Stimulated activated CD8-positive, alpha-beta memory T cell treated with anti-CD3 and anti-CD28 coated beads, Interleukin-4, amount 100 ng/mL, for 1 hour (primary cell): ENCODE measurements at places on chromosomes 3 and 15.

GRCh38 chr15:40796512-40796911 lies 10.4 kb upstream of the ZFYVE19 start:
- DNase-seq = no peak

- DNase-seq = no peak
These were observed 40.8 kb downstream of the HMG20A start for GRCh38 chr15:77461486-77461885.

DNA sequence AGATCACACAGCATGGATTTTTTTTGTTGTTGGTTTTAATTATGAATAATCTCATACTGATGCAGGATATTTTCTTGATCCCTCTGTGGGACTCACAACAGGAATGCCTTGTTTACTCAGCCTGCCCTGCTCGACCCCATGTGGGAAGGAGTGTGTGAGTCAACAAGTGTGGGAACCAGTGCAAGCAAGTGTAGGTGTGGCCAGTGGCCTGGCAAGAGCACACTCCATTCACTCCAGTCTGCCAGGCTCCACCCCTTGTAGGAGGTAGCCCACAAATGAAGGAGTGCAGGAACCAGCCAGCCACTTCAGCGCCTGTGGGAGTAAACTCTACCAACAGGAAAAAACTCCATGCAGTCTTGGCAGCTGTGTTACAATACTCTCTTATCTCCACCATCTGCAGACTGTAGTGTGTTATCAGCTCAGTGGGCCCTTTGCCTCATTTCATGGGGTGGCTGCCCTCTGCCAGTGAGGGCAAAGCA lies 393.6 kb downstream of the OTOL1 start:
- no peak for DNase-seq

DNA sequence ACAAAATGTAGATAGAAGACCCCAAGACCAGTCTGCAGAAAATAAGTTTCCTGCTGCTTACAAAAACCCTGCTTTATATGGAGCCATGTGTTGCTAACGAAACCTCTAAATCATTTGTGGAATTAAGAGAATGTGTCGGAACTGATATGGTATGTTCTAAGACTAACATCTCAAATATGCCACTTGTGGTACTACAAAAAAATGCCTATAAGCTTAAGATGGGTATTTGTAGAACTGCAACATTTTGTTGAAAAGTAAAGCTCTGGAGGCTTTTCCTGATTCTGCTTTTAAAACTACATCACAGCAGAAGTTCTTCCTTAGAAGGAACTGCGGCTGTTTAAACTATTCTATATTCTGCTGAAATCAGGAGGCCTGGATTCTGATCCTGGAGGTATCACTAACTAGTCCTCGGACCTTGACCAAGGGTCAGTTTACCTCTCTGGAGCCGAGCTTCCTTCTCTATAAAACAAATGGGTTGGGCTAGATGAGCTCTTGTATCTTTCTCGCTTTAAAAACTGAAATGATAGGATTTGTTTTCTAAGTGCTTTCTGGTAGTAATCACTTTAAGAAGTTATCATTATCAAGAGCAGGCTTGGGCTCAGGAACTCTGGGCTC lies 74.9 kb downstream of the RAD18 start:
- no peak for DNase-seq

- DNase-seq = no peak
These were observed 137.9 kb upstream of the COL8A1 start for GRCh38 chr3:99500485-99500884.

- DNase-seq = no peak
These were observed 19.7 kb downstream of the PLD1 start for GRCh38 chr3:171790574-171790897.

GRCh38 chr15:99719096-99719541 lies 14.1 kb downstream of the LYSMD4 start:
- no peak for DNase-seq

DNA sequence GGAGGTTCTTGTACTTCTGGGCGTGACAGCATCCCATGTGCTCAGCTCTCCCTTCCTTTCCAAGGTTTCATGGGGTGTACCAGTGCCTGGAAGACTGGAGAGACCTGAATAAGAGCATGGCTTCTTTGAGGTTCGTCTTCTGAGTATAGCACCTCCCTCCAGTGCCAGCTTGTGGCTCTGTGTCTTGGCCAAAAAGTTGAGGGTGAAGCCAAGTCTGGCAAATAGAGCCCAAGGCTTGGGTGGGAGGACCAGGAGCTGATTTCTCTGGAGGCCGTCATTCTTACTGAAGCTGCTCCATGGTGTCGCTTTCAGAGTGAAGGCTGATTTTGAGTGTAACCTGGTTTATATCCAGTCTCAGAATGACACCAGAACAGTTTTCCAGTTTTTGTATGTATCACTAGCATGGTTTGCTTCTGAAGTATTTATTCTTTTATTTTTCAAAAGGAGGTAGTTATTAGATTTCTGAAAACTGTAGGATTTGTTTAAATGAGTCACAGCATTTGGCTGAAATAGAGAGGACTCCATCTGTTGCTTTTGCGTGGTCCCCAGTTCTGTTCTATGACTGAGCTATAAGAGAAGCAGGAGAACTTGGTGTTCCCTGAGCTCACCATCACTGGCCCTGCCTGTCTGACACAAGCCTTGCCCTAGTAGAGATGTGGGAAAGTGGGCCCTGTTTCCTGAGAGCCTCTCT lies 47.2 kb downstream of the BSN start:
- no peak for DNase-seq

GRCh38 chr15:56996093-56996492 lies 77.6 kb downstream of the TCF12 start:
- DNase-seq = no peak

GRCh38 chr3:194536871-194537637 lies 50.3 kb upstream of the ATP13A3 start:
- no peak for DNase-seq

DNA sequence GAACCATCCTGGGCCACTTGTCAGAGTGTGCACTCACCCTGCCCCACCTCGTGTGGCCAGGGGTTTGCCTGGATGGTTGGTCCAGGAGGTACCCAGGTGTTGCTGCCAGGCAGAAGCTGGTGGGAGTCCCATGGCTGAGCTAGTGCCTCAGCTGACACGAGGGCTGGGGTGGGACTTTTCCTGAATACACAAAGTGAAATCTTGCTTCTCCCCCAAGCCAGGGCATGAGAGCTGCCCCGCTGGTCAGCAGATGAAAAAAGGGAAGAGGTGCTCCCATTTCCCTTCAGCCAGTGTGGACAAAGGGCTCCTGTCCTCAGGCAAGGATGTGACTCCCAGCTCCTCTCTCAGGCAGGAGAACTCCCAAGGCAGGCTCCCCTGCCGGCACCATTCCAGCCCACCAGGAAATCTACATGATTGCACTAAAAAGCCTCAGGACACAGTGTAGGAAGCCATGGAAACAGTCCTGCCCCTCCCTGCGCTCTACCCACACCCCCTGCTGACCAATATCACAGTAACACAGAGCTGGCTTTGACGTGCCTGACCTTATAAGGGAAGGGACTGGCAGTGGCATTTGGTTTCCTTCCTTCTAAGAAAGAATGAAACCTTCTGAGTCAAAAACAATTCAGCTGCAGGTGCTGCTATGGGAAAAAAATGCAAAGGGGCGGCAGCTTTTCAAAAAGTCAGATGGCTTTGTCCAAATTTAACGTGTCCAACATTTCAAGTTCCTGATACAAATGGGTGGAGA lies 33.9 kb downstream of the MYO5C start:
- DNase-seq = no peak

- DNase-seq = no peak
These were observed 71.0 kb downstream of the TRIM42 start for GRCh38 chr3:140748903-140749302.

DNA sequence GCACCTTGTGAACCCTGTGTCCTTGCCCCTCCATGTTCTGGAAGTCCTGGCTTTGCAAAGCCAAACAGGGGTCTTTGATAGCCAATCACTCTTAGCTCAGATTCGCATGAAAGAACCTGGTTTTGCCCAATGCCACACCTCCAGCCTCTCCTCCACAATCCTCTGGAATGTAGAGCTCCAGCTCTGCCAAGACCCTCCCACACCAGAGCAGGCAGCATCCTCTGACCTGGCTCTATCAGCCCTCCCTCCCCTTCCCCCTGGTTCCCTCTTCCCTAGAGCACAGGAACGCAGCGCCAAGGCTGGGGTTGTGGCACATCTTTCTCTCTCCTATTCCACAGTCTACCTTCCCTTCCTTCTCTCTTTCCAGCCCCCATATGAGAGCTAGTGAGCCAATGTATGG lies 133.3 kb downstream of the RPLP1 start:
- DNase-seq = no peak

DNA sequence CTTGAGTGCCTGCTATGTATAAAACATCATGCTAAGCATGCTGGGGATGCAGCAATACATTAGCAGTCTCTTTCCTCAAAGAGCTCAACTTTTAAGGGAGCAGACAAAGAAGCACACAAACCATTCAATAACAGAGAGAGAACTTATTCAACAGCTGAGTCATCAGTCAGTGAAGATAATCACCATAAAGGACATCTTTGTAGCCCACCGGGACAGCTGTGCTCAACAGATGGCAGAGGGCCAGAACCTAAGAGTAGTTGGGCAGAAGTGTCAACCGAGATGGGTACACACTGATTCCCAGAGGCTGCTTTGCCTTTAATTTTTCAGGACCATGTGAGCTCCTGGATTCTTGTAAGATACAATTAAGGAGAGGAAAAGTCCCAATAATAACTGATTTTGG lies 4.2 kb upstream of the RAB8B start:
- DNase-seq = no peak

DNA sequence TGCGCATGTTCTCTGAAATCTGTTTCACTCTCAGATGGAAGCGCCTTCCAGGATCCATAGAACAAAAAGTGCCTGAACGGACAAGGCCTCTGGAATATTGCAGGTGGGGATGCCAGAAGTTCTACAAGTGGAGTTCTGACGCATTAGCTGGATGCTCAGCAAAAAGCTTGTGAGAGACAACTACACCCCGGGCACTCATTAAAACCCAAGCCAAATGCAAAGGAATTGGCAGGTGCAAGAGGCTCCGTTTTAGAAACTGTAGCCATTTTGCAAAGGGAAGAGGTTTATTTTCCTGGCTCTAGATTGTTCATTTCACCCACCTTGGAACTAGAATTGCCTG lies 35.2 kb upstream of the SLC24A5 start:
- DNase-seq = no peak
